ENCODE measurements at places on chromosomes 7 and 10.

DNA sequence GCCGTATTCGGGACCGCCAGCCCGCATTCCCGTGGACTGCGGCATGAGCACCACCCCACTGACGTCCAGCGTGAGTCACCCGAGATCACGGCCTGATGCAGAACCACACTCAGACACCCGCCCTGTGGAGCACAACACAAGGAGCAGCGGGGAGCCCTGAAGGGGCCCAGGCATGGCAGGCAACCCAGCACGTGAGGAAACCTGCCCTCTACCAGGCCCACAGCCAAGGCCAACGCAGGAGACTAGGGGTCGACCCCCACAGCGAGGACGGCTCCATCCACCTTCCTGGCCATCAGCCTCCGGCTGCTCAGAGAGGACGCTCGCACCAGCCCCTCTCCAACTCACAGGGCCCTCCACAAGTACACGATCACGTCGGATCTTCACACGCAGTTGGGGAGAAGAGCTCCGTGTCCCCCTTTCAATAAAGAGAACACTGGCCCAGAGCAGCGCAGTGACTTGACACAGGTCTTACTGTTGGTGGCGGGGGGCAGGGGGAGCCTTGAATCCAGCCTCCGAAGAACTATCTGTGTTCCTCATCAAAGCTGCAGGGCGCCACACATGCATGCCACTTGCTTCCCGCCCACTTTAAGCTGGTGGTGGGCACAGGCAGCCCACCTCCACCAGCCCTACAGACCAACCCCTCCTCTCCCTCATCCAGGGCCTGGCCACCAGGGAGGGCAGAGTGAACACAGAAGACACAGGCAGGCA is 22.0 kb downstream of the MAD1L1 start:
- no peak for DNase-seq

DNA sequence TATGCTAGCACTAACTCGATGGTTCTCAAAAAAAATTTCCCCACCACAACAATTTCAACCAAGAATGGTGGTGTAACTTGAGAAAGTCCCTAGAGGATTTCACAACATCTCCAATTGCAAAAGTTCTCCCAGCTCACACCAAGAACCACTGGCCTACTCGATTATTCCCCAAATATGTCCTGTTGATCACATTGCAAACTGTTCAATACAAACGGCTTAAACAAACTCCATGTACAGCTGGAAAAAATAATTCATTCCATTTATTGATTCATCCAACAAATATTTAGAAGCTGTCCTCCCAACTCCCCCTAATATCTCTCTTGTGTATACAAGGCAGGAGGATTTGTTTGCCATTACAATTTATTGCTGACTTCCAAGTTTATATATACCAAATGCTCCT is 19.1 kb downstream of the TMEM176B start:
- DNase-seq, result no peak

DNA sequence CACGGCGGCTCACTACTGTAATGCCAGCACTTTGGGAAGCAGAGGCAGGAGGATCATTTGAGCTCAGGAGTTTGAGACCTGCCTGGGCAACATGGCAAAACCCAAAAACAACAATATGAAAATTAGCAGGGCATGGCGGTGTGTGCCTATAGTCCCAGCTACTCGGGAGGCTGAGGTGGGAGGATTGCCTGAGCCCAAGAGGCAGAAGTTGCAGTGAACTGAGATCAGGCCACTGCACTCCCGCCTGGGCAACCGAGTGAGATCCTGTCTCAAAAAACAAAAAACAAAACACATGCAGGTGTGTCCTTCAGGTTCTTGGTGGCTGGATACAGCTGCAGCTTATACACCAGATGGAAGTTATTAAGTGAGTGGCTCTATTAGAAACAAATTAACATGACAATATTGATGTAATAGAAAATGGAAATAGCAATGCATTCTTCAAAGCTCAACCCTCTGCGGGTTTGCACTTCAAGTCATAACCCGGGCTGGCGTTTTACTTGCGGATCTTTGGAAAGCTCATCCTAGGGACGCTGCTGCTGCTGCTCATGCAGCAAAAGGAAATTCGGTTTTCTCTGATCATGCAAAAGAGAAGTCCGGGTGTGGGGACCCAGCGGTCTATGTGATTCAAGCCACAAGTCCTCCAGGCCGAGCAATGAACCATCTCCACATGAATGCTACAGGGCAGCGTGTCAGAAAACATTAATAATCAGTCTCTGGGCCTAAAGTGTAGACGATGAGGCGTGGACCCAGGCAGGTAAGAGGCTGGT is 281.9 kb downstream of the PRPF18 start:
- DNase-seq, result no peak

DNA sequence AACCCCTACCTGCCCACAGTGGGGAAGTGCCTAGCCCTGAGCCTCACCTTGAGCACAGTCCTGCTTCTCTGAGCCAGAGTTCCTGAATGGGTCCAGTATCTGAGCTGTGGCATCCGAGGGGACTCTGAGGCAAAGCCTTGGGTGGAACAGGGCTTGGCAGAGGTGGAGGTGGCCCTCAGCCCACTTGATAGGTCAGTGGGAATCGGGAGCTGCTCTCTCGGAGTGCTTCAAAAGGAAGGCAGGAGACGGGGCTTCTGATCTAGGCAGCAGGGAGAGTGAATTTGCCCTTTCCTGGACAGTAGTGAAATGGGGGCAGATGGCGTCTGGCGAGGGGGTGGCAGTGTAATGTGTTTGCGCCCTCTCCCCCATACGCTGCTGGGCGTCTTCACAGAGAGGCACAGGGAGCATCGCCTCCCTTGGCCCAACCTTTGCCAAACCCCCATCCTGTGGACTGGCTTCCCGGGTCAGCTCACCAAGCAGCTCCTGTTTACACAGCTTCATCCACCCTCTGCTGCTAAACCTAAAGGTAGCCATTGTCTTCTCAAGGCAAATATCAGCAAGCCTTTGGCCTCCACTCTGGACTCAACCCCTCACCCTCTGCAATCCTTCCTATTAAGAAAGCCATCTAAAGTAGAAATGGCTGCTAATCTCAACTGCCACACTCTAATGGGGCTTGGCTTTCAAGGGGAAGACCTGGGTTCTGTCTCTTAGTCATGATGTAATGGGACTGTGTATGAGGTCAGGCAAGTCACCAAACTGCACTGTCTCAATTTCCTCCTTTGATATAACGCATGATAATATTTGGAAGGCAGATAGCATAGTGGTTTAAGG is 21.1 kb upstream of the VDAC2 start:
- no peak for DNase-seq

GRCh38 chr7:97149843-97150242 is 32.3 kb downstream of the SDHAF3 start:
- DNase-seq, result no peak

DNA sequence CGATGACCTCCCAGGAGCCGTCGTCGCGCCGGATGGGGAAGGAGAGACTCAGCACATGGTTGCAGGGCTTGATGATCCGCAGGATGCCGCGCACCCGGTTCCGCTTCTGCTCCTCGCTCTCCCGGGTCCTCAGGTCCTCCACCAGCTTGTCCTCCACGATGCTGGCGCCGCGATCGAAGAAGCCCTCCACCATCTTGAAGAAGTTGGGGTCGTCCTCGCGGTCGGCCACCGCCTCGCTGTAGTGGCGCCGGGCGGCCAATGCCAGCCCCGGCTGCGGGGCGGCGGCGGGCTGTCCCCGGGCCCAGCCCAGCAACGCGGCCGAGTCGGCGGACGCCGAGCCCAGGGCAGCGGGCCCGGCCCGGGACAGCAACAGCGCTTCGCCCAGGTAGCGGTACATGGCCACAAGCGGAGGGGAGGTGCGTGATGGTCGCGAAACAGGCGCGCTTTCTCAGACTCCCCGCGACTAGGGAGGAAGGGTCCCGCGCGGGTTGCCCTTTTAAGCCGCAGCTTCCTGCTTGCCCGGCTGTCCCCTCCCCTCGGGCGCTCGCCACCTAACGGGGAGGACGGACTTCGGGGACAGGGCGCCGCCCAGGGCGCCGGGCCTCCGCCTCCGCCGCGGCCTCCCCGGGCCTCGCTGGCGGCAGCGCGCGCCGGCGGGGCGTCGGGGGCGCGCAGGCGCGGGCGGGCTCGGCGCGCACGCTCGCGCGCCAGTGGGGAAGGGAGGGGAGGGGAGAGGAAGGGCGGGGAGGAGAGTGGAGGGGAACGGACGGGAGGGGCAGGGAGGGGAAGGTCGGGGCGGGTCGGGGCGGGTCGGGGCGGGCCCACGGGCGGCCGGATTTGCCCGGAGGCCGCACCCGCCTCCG is at the start of the genes GLUD1 and SHLD2:
Gene GLUD1, minus strand, starts transcription at position 471 of the 863 bp plus-strand sequence. Its CDS starts 74 bp downstream, at position 397.
Gene SHLD2, plus strand, starts transcription at position 834 of the 863 bp plus-strand sequence. CDS start 56,149 bp downstream, outside the sequence.
- peak; percentile 76 for DNase-seq

- DNase-seq, result peak; percentile 27
These were observed 782 bp downstream of the IFIT5 start for GRCh38 chr10:89414879-89415821.

All from effector CD4-positive, alpha-beta T cell (primary cell).